ENCODE measurements at places on chromosomes 4 and X.

DNA sequence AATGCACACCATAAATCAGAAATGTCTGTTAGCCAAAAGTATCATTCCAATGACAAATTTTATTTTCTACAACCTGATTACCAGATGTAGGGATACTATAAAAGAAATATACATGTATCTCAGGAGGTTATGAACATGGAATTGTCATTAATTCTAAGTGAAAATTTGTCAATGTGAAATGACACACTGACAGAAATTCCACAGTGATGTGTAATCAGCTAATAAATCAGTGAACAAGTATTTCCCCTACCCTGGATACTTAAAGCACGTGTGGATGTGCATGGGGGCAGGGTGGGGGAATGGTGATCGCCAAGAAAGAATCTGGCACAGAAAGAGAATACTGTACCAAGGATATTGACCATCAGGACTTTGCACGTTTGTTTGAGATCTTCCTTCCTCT, 123.6 kb downstream of the SH3RF1 start:
- no peak for DNase-seq

- DNase-seq: no peak
Observed at GRCh38 chr4:169226565-169226964, 44.2 kb downstream of the SH3RF1 start.

GRCh38 chrX:130994671-130995070, 63.5 kb upstream of the ARHGAP36 start:
- DNase-seq: no peak

DNA sequence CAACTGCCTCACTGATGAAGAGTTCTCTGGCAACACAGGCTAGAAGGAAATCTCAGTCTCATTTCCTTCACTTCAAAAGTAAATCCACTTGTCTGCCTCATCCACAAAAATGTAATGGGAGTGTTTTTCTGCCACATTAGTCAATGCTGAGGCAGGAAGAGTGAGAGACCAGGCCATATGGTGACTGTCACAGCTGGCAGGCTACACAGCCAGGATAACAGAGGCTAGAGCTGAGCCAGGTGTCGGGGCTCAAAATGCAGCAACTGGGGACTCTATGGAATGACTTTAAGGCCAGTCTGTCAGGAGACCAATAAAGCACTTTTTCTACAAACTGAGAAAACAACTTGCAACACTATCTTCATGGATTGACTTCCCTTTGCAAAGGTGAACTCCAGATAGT, 204.2 kb downstream of the GPC3 start:
- DNase-seq: no peak

DNA sequence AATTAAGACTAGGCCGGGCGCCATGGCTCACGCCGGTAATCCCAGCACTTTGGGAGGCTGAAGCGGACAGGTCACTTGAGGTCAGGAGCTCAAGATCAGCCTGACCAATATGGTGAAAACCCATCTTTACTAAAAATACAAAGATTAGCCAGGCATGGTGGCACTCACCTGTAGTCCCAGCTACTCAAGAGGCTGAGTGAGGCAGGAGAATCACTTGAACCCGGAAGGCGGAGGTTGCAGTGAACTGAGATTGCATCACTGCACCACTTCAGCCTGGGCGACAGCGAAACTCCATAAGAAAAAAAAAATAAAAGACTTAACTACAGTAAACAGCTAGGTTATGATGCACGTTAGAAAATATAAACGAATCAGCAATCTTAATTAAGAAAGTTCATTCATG, 216.0 kb upstream of the TEX13C start:
- DNase-seq: no peak

DNA sequence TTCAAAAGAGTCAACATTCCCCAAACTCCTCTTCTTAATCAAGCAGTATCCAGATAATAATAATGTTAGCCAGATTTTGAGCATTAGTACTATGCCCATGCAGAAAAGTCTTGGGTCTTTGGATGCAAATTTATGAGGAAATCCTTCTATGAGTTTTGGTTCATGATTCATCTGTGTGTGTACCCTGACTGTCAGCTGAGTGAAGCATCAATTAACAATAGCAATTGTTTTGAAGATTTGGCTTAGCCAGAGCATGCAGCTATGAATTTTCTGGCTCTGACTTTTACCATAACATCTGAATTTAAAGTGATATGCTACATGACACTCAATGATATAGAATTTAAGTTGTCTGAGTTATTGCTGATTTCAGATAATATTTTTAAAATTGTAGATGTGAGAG, 145.8 kb downstream of the KLHL4 start:
- no peak for DNase-seq

DNA sequence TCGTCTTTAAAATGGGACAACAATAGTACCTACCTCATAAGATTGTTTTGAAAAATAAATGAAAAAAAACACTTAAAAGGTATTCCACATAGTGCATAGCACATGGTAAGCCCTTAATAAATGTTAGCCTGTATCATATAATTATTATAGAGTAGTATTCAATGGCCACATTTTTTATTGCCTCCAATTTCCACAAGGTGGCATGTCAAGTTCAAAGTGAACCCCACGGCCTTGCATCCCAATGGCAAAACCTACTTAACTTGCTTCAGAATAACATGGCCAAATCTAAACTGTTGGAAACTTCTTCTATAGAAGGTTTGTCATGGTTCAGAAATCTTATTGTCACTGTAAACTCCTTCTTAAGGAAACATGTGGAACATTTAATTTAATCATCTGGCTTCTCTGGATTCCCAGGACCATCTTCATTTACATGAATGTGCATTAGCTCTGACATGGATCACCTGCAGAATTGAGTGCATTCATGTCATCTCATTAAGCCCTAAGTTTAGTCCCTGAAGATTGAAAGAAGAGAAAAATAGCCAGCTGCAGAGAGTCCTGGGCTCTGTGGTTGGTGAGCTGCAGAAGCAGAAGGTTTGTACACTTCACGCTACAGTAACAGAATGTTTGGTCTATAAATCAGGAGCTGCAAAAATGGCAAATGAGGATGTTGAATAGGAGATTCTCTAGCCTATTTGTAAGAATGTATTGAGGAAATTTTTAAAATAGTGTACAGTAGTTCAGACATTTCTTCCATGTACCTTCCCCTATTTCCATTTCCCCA, 61.0 kb downstream of the ANXA3 start:
- DNase-seq: no peak

- DNase-seq: no peak
Observed at GRCh38 chr4:121950680-121951520, 960 bp downstream of the TRPC3 start.

GRCh38 chrX:95762716-95763115, 921.9 kb upstream of the DIAPH2 start:
- DNase-seq: no peak

DNA sequence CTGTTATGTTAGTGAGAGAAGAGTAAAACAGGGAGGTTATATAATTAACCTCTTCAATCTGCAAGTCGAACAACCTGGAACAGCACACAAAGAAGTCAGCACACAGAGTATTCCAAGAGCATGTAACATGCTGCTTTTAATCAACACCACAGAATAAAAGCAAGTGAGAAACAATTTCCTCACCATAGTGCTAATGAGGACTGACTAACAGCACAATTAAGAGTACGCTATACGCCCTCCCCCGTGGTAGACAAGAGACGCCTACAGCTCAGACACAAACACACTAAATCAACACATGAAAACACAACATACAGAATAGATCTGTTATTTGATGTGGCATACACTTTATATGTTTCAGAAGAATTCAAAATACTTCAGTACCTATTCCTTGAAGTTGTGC, 103.0 kb downstream of the PPP3CA start:
- DNase-seq: no peak

DNA sequence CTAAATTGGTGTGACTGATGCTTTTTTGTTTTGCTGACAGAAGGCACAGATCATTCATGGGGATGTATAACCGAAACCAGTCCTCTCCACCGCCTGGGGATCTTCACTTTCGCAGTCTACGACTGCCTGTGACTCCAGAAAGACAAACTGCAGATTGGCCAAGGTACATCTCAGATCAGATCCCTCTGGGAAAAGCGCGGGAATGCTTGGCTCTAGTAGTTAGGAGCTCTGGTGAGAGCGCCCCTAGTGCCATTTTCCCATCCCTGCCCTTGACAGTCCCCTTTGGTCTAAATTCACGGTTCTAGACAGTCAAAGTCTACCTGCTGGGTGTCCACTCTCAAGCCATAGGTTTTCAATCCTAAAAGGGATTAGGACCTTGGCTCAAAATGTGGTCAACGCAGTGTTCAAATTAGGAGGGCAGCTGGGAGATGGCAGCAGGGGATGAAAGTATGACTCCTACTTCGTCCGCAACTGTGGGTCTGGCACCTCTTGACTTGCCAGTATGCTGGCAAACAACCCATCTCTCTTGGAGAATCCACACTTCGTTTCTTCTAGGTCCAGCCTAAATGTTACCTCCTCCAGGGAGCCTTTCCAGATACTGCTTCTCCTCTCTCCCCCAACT, 6.9 kb upstream of the HAND2 start:
- DNase-seq: no peak

DNA sequence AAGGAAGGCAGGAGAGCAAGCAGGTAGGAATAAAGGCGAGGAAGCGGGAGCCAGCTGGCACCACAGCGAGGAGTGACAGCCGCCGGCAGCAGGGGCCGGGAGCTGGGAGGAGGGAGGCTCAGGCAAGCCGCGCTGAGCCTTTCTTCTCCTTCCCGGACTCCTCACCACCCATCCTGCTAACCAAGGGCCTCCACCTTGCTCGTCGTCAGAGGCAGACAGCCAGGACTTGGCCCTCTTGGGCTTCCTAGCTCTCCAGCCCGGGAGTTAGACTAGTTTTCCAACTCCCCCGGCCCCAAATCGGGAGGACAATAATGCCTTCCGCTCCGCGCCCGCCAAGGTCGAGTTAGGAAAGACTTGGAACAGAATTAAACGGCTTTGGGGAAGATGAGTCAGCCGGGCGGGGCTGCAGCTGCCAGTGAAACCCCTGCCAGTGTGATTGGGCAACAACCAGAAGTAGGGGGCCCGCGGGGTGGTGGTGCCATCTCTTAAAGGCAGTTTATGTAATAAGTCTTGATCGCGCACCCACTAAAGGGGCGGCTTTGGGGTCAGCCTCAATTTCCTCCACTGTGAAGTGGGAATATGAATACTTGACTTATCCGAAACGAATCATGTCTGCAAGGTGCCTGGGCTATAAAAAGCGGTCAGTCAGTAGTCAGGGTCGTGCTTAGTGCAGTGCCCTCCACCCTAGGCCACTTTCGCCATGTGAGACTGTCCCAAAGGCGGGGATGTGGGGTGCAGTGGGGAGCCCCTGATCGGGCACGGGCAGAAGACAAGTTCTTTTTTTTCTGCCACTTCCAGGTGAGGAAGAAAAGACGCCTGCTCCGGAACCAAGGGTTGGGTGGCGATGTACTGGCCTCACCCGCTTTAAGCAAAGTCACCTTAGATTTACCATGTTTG, 6.7 kb upstream of the HSD17B10 start:
- peak; percentile 5 for DNase-seq

- DNase-seq: no peak
Observed at GRCh38 chr4:88177983-88178625, 19.7 kb upstream of the ABCG2 start.

DNA sequence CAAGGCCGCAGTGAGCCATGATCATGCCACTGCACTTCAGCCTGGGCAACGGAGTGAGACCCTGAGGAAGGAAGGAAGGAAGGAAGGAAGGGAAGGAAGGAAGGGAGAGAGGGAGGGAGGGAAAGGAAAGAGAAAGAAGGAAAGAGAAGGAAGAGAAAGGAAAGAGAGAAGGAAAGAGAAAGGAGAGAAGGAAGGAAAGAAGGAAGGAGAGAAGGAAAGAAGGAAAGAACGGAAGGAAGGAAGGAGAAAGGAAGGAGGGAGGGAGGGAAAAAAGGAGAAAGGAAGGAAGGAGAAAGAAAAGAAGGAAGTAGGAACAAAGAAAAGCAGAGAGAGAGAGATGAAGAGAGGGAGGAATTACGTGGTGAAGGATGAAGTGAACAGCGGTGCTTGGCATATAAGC, 30.4 kb downstream of the PRPS1 start:
- no peak for DNase-seq

- no peak for DNase-seq
Observed at GRCh38 chrX:65463550-65463949, 71.0 kb downstream of the LAS1L start.

DNA sequence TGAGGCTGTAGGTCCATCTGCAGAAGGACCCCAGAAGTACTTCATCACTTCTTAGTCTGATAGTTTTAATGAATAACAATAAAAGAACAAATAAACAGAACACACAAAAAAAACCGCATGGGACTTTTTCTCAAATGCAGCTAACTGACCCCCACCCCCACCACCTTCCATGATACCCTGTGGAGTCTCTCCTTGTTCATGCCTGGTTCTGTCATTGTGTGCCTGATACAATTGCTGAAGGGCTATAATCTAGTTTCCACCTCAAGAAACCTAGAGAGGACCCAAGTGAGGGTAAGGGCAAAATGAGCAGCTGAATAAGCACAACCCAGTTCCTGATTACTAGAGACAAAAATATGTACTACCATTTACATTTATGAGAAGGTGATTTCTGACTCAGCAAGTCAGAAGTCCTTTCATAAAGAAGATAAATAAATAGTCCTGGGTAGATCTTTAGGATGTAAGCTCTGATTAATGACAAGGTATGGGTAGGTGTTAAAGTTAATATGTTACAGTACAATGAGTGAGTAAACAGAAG, 155.1 kb downstream of the TMA16 start:
- no peak for DNase-seq

GRCh38 chr4:35900286-35901243, 343.7 kb downstream of the ARAP2 start:
- no peak for DNase-seq

- no peak for DNase-seq
Observed at GRCh38 chrX:3449287-3449686, 102.8 kb upstream of the MXRA5 start.

GRCh38 chrX:40964633-40965586, 120.3 kb upstream of the USP9X start:
- DNase-seq: no peak

GRCh38 chr4:182272151-182272550, 28.9 kb downstream of the TENM3 start:
- DNase-seq: no peak

DNA sequence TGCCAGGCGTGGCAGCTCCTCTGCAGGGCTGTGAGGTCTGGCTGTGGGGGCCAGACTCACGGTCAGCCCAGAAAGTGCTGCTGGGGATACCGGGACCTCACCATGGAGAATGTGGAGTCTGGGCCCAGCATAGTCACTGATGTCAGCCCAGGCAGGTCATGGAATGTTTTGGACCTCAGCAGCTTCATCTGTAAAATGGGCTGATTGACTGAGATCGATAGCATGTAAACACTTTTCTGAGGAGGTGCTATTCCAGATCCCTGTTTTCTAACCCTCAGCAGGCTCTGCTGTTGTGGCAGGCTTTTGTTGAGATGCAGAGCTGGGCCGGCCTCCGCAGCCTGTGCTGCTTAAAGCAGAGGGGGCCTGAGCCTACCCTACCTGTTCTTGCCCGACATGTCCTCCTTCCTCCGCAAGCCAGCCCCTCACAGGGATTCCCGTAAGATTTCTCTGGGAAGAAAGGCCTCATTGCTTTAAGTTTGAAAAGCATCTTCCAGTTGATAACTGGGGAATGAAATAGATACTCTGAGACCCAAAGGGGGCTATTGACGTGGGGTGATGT, 38.3 kb upstream of the HGFAC start:
- no peak for DNase-seq

GRCh38 chr4:145266881-145267280, 86.5 kb upstream of the OTUD4 start:
- no peak for DNase-seq

- no peak for DNase-seq
Observed at GRCh38 chr4:129916991-129917390, 821.0 kb downstream of the C4orf33 start.
